ENCODE measurements at places on chromosomes 6 and 20. TPM values are rescaled to one million over a fixed set of nuclear protein-coding genes. Genes with fewer than 3 reads are reported as not detected.

FAM83B gene
- 88.9 TPM for total RNA-seq

LRRN4 gene
- total RNA-seq = not detected

WFDC2 gene
- not detected for total RNA-seq

PHACTR3 gene
- 0.45 TPM for total RNA-seq

SCGN gene
- not detected for total RNA-seq

- DNase-seq = no peak
- no peaks in the 10 kb centered on the region for H3K36me3 ChIP-seq
- H3K27ac ChIP-seq = no peak overlapping the region
- H3K4me1 ChIP-seq = no peaks in the 10 kb centered on the region
These were observed 133.2 kb upstream of the LY86 start for GRCh38 chr6:6455272-6455671.

GRCh38 chr6:3202999-3203696 is 24.3 kb downstream of the TUBB2B start:
- H3K36me3 ChIP-seq = no peaks in the 10 kb centered on the region
- H3K27me3 ChIP-seq = no peaks in the 10 kb centered on the region
- H3K4me1 ChIP-seq = peaks cover 36% of the 10 kb centered on the region
- no peak overlapping the region for H3K27ac ChIP-seq
- no peak for DNase-seq

- H3K27me3 ChIP-seq = no peaks in the 10 kb centered on the region
- no peaks in the 10 kb centered on the region for H3K36me3 ChIP-seq
- H3K27ac ChIP-seq = no peak overlapping the region
- no peaks in the 10 kb centered on the region for H3K4me1 ChIP-seq
These were observed 117.5 kb upstream of the SAMD5 start for GRCh38 chr6:147390909-147391536.

DNA sequence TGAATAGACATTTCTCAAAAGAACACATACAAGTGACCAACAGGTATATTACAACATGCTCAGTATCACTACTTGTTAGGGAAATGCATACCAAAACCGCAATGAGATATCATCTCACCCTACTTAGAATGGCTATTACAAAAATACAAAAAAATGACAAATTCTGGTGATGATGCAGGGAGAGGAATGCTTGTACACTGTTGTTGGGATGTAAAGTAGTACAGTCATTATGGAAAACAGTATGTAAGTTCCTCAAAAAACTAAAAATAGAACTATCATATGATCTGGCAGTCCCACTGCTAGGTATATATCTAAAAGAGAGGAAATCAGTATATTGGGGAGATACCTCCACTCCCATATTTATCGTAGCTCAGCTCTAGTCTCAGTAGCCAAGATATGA is 10.9 kb upstream of the SLC17A5 start:
- no peak overlapping the region for H3K4me3 ChIP-seq
- H3K27ac ChIP-seq = no peak overlapping the region
- no peaks in the 10 kb centered on the region for H3K36me3 ChIP-seq
- H3K27me3 ChIP-seq = no peaks in the 10 kb centered on the region

- no peaks in the 10 kb centered on the region for H3K4me1 ChIP-seq
- H3K36me3 ChIP-seq = no peaks in the 10 kb centered on the region
- H3K4me3 ChIP-seq = no peak overlapping the region
- no peaks in the 10 kb centered on the region for H3K27me3 ChIP-seq
These were observed 57.4 kb downstream of the PREP start for GRCh38 chr6:105345506-105345905.

DNA sequence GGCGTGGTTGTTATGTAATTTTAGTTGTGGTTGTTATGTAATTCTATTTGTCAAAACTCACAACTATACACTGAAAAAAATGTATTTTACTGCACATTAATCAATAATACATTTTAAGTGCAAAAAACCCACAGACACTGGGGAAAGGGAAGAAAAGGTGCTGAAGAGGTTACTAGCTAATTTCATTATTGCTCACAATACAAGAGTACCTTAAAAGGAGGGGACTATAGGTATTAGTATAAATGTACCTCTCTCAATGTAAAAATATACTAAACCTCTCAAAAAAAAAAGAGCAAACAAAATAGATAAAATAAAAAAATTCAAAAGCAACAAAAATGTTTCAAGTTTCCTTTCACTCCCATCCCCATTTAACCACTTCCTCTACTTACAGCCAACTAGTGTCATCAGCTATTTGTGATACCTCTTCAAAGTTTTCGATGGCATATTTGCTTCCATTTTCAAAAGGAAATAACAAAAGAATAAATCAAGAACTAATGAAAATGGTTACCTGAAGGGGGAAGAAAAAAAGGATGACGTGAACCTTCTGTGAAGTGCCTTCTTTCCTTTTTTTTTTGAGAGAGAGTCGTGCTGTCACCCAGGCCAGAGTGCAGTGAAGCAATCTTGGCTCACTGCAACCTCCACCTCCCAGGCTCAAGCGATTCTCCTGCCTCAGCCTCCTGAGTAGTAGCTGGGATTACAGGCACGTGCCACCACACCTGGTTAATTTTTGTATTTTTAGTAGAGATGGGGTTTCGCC is 30.2 kb downstream of the RANBP9 start:
- no peak overlapping the region for H3K27ac ChIP-seq
- H3K27me3 ChIP-seq = no peaks in the 10 kb centered on the region
- H3K4me1 ChIP-seq = no peaks in the 10 kb centered on the region
- no peak for DNase-seq

- H3K4me1 ChIP-seq = peaks cover 55% of the 10 kb centered on the region
- no peaks in the 10 kb centered on the region for H3K27me3 ChIP-seq
- peaks cover 12% of the 10 kb centered on the region for H3K36me3 ChIP-seq
- H3K4me3 ChIP-seq = no peak overlapping the region
These were observed 24.8 kb downstream of the DUSP22 start for GRCh38 chr6:317060-317447.

DNA sequence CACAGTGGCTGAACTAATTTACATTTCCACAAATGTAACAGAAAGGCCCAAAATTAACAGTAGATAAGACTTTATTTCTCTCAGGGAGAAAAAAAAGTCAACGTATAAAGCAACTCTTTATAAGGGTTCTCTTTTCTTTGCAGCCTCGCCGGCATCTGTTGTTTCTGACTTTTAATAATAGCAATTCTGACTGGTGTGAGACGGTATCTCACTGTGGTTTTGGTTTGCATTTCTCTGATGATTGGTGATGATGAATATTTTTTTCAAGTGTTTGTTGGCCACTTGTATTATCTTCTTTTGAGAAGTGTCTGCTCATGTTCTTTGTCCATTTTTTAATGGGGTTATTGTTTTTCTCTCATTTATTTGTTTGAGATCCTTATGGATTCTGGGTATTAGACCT is 27.2 kb upstream of the FKBP1A start:
- no peaks in the 10 kb centered on the region for H3K4me1 ChIP-seq
- no peak overlapping the region for H3K4me3 ChIP-seq
- no peak for DNase-seq
- H3K27me3 ChIP-seq = peaks cover 22% of the 10 kb centered on the region
- H3K27ac ChIP-seq = no peak overlapping the region

GRCh38 chr6:101543796-101544195 is 150.3 kb downstream of the GRIK2 start:
- H3K4me3 ChIP-seq = no peak overlapping the region
- H3K27me3 ChIP-seq = no peaks in the 10 kb centered on the region
- no peak overlapping the region for H3K27ac ChIP-seq
- no peak for DNase-seq
- no peaks in the 10 kb centered on the region for H3K4me1 ChIP-seq
- no peaks in the 10 kb centered on the region for H3K36me3 ChIP-seq

DNA sequence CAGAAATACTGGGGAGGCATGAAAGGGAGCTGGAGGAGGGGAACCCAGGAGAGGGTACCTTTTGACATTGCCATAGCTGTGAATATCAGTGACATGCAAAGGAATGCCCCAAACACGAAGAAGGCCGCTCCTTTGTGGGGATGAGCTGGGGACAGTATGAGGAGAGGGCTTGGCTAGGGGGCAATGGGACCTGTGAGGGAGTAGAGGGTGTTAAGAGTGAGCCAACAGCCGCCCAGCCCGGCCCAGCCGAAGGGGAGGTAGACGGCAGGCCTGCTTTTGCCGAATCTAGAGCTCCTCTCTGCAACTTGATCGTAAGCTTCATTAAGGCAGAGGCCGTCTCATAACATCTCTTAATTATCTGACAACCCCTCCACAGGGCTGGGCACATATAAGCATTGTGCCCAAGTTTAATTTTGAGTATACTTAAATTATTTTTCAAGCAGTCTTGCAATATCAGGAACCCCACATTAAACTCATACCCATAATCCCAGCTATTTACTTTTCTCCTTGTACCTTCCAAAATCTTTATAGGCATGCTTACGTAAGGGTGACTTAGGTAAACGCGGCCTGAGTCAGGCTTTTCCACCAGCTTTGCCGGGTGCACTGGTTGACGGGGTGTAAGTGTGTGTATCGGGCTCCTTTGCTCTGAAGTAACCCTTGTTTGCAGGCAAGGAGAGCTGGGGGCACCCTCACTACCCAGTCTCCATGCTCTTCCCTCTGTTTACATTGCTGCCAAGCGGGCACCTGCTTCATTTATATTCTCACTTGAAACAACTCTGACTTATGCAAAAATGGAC is 24.9 kb upstream of the VEGFA start:
- H3K27me3 ChIP-seq = no peaks in the 10 kb centered on the region
- H3K36me3 ChIP-seq = no peaks in the 10 kb centered on the region
- no peaks in the 10 kb centered on the region for H3K4me1 ChIP-seq
- no peak overlapping the region for H3K27ac ChIP-seq
- H3K4me3 ChIP-seq = no peak overlapping the region

- H3K4me3 ChIP-seq = no peak overlapping the region
- peak overlapping the region; percentile 87 for H3K27ac ChIP-seq
- H3K36me3 ChIP-seq = no peaks in the 10 kb centered on the region
These were observed 84.3 kb downstream of the ZHX3 start for GRCh38 chr20:41232973-41233926.

- H3K36me3 ChIP-seq = no peaks in the 10 kb centered on the region
- no peak overlapping the region for H3K27ac ChIP-seq
- H3K4me3 ChIP-seq = no peak overlapping the region
- H3K27me3 ChIP-seq = no peaks in the 10 kb centered on the region
- no peaks in the 10 kb centered on the region for H3K4me1 ChIP-seq
These were observed 862.6 kb upstream of the MAN1A1 start for GRCh38 chr6:120211955-120212792.

Data from esophagus squamous epithelium (tissue), 5 donors.